ENCODE measurements at places on chromosomes 6 and 20.

DNA sequence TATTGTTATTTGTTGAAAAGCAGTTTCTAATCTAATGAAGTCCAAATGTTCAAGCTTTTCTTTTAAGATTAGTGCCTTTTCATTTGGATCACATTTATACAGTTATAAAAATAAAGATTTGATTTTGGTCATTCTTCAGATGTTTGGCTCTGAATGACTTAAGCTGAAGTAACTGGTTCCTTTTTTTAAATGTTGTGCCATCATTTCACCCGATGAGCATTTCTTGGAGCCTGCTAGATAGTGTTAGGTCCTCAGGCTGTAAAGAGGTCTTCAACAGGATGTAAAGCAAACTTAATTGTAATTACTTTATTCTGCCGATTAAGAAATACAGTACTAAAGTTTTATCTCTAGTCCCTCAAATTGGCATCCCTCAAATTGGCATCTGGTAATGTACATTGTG lies 41.2 kb upstream of the ASIP start:
- no peak for DNase-seq

DNA sequence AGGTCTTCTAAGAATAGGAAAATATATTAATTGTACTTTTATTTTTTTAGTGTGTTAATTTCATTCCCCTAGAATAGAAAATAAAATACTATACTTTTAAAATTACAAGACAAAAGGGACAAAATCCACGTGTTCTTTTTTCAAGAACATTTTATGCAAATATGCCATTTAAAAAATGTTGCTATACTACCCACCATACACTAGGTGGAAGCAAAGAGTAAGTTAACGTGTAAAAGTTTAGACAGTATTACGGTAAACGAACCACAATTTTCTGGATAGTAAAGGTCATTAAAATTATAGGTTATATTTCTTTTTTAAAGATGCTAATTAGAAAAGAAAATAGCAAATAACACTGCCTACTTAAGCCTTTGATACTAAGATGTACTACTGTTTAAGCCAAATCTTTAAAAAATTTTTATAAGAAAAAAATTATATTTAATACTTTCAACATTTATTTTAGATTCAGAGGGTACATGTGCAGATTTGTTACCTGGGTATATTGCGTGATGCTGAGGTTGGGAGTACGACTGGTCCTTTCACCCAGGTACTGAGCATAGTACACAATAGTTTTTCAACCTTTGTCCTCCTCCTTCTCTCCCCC lies 287.6 kb downstream of the PHF3 start:
- no peak for DNase-seq

DNA sequence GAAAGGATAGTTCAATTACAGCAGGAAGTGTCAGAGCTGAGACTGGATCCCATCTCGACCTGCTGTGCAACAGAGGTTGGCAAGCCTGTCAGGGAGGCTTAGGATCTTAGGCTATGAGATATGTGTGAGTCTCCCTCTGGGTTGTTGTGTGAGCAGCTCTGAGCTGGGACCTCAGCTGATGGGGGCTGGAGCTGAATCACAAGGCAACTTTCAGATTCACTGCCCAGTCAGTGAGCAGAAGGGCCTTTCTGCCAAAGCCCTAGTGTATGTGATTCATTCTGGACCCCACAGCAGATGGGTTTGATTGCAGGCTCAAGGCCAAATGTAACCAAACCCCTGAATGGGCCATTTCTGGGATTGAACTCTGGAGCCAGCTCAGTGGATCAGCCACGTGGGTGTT lies 4.5 kb downstream of the PI3 start:
- no peak for DNase-seq

GRCh38 chr6:136956590-136957544 lies 34.8 kb downstream of the SLC35D3 start:
- no peak for DNase-seq
